C1 segment of cervical spinal cord (tissue), 14 donors: ENCODE measurements at places on chromosomes 1 and 21.

GRCh38 chr1:173864179-173864867 lies 3.5 kb downstream of the GAS5 start:
- no peak for DNase-seq

GRCh38 chr1:41645062-41645461 lies 160.6 kb upstream of the EDN2 start:
- no peak for DNase-seq

DNA sequence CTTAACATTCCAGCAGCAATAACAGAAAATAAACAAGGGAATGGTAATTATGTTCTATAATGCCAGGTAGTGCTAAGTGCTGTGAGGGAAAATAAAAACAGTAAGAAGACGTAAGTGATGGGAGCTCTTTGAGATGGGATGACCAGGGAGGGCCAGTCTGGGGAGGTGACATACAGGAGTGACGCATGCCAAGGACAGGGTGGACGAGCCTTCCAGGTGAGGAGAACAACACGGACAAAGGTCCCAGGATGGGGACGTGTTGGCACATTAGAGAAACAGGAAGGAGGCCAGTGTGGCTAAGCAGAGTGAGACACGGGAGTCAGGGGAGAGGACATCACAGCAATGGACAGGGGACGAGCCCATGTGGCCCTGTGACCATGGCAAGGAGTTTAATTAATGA lies 11.7 kb upstream of the LRRC52 start:
- no peak for DNase-seq

DNA sequence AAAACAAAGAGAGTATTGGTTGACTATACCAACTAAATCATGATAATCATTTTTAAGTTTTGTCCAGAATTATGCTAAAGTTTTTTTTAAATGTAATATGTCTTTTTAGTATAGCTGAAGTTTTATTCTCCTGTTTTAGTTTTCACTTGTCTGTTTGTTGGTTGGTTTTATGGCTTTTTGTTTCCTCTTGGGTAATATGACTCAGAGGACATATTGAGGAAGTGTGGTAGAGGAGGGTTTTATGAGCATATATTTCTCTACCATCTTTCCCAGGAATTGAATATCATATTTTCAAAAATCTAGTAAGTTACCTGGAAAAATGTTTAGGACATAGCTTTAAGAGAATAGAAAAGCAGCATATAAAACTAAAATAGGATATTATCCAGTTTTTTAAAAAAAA lies 68.6 kb upstream of the MCOLN3 start:
- no peak for DNase-seq

GRCh38 chr1:186738926-186739325 lies 58.7 kb upstream of the PTGS2 start:
- no peak for DNase-seq

DNA sequence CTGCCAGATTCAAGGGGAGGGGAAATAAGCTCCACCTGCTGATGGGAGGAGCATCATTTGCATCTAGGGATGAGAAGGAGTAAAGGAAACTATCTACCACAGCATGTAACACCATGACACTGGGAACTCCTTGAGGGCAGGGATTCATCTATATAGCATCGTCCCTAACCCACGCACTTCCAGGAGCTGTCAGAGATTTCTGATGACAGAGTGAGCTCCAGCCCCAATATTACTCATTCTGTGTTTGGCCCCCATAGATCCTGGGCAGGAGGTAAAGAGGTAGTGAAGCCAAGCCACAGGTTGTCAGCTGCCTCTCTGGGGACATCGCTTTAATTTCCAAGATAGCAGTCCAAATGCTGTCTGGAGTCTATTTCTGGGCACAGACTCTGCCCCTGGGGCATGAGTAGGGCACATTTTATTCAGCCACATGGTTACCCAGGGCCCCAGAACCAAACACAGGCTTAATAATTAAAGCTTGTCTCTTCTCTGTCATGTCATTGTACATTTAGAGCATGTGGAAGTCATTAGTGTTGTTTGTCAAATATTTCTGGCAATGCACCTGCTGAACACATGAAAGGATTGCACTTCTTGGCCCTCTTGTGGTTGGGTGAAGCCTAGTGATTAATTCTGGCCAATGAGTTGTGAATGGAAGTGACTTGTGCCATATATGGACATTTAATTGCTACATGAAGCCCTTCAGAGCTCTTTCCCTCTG lies 105.9 kb upstream of the POU3F1 start:
- no peak for DNase-seq

DNA sequence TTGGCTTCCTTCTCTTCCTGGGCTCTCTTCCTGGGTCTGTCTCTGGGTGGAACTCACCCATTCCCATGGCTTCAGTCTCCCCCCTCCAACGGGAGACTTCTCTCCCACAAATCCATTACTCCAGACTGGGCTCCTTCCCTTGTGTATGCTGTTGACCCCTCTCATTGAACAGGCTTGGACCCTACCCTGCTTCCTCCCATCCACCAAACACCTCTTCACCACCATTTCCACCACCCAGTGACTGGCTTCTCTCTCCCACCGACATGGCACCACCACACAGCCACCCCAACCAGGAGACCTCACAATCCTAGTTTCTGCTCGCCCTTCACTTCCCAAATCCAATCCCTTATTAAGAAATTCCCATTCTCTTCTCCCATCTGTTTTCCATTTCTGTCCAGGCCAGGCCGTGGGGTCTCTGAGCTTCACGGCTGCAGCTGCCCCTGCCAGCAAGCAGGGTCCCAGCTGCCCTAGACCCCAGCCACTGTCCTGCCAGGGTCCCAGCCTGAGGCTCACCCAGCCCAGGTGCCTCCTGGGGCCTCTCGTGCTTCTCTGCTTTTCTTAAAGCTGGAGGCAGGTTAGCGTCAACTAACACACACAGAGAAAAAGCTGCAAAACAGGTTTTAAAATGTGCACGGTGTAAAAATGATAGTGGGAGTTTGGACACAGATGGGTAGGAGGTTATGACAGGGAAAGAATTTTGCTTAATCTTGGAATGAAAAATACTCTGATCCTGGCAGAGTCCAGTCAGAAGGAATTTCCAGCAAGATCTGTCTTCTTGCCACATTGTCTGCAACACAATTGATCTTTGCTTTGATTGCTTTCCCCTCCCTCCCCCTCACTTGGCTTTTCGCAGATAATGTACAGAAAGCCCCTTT lies 383.8 kb upstream of the VAMP3 start:
- DNase-seq = no peak

GRCh38 chr21:45456584-45457160 lies 51.7 kb downstream of the COL18A1 start:
- DNase-seq = no peak

GRCh38 chr21:45470087-45470515 lies 65.1 kb downstream of the COL18A1 start:
- no peak for DNase-seq

- no peak for DNase-seq
These were observed 204.1 kb downstream of the CRB1 start for GRCh38 chr1:197472141-197472540.

GRCh38 chr1:67429528-67430357 lies 459 bp downstream of the SERBP1 start:
- DNase-seq = no peak

DNA sequence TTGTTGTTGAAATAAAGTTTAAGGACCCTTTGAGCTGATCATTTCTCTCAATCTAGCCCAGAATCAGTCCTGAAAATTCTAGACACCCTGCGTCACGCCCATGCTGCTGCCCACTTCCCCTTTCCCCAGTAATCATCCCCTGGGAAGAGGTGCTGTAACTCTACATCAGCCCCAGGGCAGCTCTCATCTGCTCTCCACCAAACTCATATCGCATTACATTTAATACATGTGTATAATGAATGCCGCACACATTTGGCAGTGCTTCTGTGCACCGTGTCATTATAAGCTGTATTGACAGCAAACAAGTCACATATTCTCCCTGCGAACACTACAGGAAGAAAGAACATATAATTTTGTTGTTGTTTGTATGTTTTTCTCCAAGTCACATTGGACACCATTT lies 539.7 kb upstream of the DAB1 start:
- no peak for DNase-seq

GRCh38 chr1:182867861-182868260 lies 28.7 kb downstream of the DHX9 start:
- DNase-seq = no peak

- no peak for DNase-seq
These were observed 239.6 kb upstream of the FGGY start for GRCh38 chr1:59057211-59057694.

- DNase-seq = no peak
These were observed 50.3 kb downstream of the MYSM1 start for GRCh38 chr1:58649555-58649954.

- no peak for DNase-seq
These were observed 64.5 kb upstream of the GOLT1A start for GRCh38 chr1:204278251-204278650.

DNA sequence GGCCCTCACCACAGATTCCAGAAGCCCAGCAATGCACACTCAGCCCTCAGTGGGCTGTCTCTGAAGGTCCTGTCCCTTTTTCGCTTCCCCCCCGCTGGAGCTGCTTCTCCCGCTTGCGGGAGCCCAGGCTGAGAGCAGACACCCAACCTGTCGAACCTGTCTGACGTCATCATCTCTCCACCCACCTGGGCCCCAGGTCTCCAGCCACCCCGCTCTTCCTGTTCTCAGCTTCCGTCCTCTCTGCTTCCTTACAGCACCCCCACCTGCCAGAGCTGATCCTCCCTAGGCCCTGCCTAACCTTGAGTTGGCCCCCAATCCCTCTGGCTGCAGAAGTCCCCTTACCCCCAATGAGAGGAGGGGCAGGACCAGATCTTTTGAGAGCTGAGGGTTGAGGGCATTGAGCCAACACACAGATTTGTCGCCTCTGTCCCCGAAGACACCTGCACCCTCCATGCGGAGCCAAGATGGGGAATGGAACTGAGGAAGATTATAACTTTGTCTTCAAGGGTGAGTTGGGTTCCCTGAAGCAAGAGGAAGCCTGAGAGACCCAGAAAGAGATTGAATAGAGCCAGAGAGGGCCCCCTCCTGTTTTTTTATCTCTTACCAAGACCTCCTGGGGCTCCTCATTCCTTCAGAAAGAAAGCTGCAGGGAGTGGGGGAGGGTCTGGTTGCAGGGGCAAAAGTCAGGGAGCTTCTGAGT lies at the start of gene RAB25:
Gene RAB25 (plus strand): TSS at position 224 of the 700 bp plus-strand sequence. CDS start 241 bp downstream, at position 465.
- no peak for DNase-seq

GRCh38 chr1:93474321-93474720 lies 26.4 kb downstream of the FNBP1L start:
- DNase-seq = no peak

DNA sequence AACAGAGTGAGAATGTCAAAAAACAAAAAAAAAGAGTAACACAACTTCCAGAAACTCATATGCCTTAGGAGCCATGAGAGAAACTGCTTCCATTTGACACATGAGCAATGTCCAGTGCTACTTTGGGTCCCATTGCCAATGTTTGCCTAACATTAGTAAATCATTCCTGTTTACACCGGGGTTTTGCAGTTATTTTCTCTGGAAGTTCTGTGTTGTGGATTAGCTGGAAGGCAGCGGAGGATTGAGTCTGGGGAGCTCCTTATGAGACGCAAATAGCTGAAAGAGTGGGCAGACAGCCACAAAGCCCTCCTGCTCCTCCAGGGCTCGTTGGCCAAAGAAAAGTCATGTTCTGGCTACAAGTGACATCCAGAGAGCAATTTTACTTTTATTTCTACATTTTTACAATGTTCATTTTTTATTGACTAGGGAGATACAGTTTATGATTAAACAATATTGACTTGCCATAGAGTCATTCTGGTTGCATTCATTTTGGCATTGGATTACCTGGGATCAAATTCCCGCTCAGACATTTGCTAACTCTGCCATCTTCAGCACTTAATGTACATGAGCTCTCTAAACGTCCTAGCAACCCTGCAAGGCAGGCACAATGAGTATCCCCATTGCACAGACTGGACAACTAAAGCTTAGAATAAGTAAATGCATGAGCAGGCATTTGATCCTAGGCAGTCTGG lies 66.4 kb upstream of the GALNT2 start:
- no peak for DNase-seq

- no peak for DNase-seq
These were observed 470 bp upstream of the RTCA start for GRCh38 chr1:100265562-100265930.

- no peak for DNase-seq
These were observed 145.9 kb upstream of the KAZN start for GRCh38 chr1:14452551-14452950.

- no peak for DNase-seq
These were observed 120.6 kb downstream of the KCNJ15 start for GRCh38 chr21:38377165-38378088.

DNA sequence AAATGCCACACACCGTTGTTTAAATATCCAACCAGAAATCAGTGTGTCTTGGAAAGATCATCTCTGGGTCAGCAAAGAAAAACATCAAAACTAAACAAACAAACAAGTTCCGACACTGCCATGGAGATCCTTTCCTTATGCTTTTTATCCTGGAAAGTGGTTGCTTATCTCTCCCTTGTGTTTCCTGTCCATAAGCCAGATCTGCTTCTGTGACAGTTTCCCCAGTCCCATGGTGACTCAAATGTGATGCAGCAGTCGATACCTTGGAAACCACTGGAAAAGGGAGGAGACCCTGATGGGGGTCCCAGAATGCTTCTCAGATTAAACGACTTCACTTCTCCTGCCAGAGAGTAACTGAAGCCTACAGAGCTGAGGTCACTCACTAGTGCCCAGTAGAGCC lies 94.7 kb downstream of the DMRTA2 start:
- DNase-seq = no peak

GRCh38 chr21:36205962-36206361 lies 49.3 kb downstream of the DOP1B start:
- no peak for DNase-seq
